ENCODE measurements at places on chromosomes 2 and 18. TPM values are rescaled to one million over a fixed set of nuclear protein-coding genes. Genes with fewer than 3 reads are reported as not detected.

DNA sequence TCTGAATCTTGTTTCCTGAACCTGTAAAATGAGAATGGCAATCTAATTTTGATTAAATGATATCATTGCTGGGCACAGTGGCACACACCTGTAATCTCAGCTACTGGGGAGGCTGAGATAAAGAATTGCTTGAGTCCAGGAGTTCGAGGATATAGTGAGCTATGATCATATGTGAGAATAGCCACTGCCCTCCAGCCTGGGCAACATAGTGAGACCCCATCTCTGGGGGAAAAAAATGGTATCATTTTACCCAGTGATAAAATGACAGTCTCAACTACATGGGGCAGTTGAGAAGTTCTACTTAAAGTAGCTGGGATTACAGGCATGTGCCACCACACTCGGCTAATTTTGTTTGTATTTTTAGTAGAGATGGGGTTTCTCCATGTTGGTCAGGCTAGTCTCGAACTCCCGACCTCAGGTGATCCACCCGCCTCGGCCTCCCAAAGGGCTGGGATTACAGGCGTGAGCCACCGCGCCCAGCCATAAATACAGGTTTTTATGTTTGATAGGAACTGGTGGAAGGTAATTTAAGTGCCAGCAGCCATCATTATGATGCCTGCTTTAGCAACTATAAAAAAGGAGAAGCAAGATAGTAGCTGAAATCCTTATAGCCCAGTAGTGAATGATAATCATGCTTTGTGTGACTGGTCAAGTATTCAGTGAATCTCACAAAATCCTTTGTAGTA lies 17.0 kb downstream of the BZW1 start:
- no peak overlapping the region for H3K27ac ChIP-seq
- H3K36me3 ChIP-seq = peaks cover 3% of the 10 kb centered on the region
- H3K27me3 ChIP-seq = no peaks in the 10 kb centered on the region
- no peak for DNase-seq

The ATOH8 gene
- 11.8 TPM for total RNA-seq

DNA sequence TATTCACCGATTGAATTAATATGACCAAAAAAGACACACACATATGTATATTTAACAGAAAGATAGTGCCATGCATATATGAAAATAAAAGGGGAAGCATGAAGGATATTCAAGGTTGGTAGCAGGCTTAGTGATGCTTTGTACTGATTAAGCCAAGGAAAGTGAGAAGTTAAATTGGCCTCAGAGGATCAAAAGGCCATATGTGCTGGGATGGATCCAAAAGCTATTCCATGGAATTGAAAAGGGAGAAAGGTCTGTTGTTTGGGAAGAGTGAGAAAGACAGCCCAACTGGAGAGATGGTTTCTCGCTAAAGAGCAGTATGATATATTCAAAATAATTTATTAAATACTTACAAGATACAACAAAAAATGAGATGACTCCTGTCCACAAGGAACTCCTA lies 65.9 kb downstream of the INSIG2 start:
- H3K36me3 ChIP-seq = no peaks in the 10 kb centered on the region
- no peaks in the 10 kb centered on the region for H3K4me1 ChIP-seq
- H3K4me3 ChIP-seq = no peak overlapping the region

The PTH2R gene
- total RNA-seq = not detected

The IL18RAP gene
- 0.89 TPM for total RNA-seq

DNA sequence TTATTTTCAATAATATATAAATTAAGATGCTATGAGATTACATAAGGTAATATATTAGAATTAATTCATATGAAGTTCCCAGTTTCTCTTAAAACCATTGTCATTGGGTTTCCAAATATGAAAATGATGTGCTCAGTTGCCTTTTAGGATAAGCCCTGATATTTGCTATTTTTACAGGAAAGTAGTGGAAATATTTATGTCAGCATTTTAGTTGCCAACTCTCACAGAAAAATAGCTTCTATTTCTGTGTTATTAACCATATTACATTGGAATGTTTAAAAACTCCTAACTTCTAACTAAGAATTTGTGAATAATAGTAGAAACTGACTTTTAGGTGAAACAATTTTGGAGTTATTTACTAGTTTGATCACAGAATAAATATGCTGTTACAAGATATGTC lies 74.0 kb downstream of the TMX3 start:
- no peaks in the 10 kb centered on the region for H3K27me3 ChIP-seq
- DNase-seq = no peak
- H3K27ac ChIP-seq = no peak overlapping the region

DNA sequence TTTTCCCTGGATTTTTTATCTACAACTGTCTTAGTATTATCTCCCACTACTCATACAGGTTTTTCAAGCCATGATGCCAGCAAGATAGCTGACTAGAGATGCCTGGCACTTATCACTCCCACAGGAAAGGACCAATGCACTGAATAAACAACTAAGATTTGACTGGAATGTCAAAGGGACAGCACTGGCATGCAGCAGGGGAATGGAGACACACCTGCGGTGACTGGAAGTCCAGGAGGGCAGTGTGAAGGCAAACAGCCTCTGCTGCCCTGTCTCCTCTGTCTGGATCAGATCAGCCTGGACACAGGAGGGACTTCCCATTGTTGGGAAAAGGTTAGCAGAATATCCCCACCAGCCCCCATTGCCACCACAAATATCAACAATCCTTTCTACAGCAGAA lies 85.1 kb downstream of the TMEM237 start:
- H3K4me3 ChIP-seq = no peak overlapping the region
- no peak for DNase-seq
- no peaks in the 10 kb centered on the region for H3K4me1 ChIP-seq

GRCh38 chr2:221529943-221530652 lies 42.0 kb downstream of the EPHA4 start:
- H3K4me1 ChIP-seq = peaks cover 50% of the 10 kb centered on the region
- no peaks in the 10 kb centered on the region for H3K27me3 ChIP-seq
- no peak for DNase-seq
- no peak overlapping the region for H3K4me3 ChIP-seq

The TWSG1 gene
- 13.3 TPM for total RNA-seq

The PPP1R1C gene
- total RNA-seq = 39.1 TPM

GRCh38 chr2:191285252-191285651 lies 40.0 kb downstream of the MYO1B start:
- H3K27me3 ChIP-seq = no peaks in the 10 kb centered on the region
- peaks cover 12% of the 10 kb centered on the region for H3K4me1 ChIP-seq
- no peak overlapping the region for H3K27ac ChIP-seq
- H3K36me3 ChIP-seq = no peaks in the 10 kb centered on the region
- no peak overlapping the region for H3K4me3 ChIP-seq
- DNase-seq = no peak

GRCh38 chr2:660029-660428 lies 17.2 kb downstream of the TMEM18 start:
- H3K27ac ChIP-seq = no peak overlapping the region
- no peak overlapping the region for H3K4me3 ChIP-seq
- H3K36me3 ChIP-seq = peaks cover 9% of the 10 kb centered on the region
- peaks cover 37% of the 10 kb centered on the region for H3K27me3 ChIP-seq

- H3K27ac ChIP-seq = no peak overlapping the region
- no peaks in the 10 kb centered on the region for H3K36me3 ChIP-seq
Observed at GRCh38 chr18:39862341-39862740, 2092.7 kb upstream of the PIK3C3 start.

DNA sequence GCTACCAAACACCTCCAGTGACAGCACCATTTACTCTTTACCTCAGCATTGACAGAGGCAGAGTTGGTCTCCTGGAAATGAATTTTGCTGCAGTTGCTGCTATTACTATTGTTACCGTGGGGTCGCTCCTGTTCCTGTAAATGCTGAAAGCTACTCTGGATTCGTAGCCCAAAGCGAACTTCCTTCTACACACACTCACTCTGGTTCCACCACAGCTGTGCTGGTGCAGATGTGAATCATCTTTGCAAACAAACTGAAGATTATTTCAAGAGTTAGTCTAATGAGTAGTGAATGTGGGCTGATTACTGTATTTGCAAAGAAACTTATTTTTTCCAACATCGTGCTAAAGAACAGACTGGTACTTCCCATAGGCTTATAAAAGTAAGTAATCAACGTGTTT lies 304.0 kb downstream of the LPIN1 start:
- H3K4me3 ChIP-seq = no peak overlapping the region
- no peaks in the 10 kb centered on the region for H3K36me3 ChIP-seq
- no peak overlapping the region for H3K27ac ChIP-seq
- DNase-seq = peak; percentile 22
- no peaks in the 10 kb centered on the region for H3K4me1 ChIP-seq

- no peaks in the 10 kb centered on the region for H3K36me3 ChIP-seq
- DNase-seq = no peak
- H3K4me1 ChIP-seq = no peaks in the 10 kb centered on the region
- H3K27ac ChIP-seq = no peak overlapping the region
- no peaks in the 10 kb centered on the region for H3K27me3 ChIP-seq
Observed at GRCh38 chr18:40524881-40525280, 1430.2 kb upstream of the PIK3C3 start.

The PLGLB1 gene
- total RNA-seq = 1.7 TPM

GRCh38 chr2:168740788-168741187 lies 61.6 kb upstream of the NOSTRIN start:
- no peak overlapping the region for H3K27ac ChIP-seq
- H3K27me3 ChIP-seq = no peaks in the 10 kb centered on the region
- no peak for DNase-seq
- H3K4me1 ChIP-seq = no peaks in the 10 kb centered on the region
- no peak overlapping the region for H3K4me3 ChIP-seq

DNA sequence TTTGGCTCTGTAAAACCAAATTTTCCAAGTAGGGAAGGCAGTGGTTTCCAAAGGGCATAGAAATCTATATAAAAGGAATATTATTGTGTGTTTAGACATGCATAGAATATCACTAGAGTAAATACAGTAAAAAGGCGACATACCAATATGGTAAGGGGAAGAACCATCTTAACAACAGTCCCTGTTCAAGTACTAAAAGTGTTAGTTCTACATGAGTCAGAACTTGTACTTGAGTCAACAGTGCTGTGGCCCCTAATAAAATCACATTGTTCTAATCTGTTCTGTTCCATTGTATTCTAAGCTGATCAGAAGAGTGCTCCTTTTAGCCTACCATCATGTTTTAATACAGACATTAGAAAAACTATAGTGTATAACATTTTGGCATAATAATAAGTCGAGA lies 36.1 kb upstream of the TNFRSF11A start:
- no peaks in the 10 kb centered on the region for H3K27me3 ChIP-seq
- H3K4me3 ChIP-seq = no peak overlapping the region
- H3K27ac ChIP-seq = no peak overlapping the region
- no peak for DNase-seq
- H3K36me3 ChIP-seq = no peaks in the 10 kb centered on the region

DNA sequence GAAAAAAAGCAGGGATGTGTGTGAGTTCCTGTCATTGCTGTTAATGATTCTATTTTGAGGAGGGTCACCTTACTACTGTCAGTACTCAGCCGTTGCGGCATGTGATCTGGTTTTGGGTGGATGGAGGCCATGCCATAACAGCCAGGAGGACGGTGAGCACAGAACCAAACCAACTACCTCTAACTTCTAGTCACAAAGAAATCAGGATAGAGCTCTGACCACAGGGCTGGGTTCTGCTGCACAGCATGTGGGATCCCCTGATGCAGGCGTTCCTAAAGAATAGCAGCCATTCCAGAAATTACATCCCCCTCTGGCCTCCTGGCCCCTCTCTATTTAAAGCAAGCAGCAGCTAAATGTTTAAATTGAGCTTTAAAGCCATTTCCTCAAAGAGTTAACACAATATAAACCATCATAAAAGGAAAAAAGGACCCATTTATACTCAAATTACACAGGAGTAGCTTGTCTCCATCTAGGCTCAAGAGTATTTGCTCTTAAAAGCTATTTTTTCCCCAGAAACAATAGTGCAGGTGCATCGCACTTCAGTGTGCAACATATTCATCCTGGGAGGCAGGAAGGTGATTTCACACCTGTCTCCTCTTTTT lies 786.4 kb downstream of the RNF144A start:
- H3K4me3 ChIP-seq = no peak overlapping the region
- no peaks in the 10 kb centered on the region for H3K4me1 ChIP-seq
- no peak overlapping the region for H3K27ac ChIP-seq
- no peaks in the 10 kb centered on the region for H3K36me3 ChIP-seq
- no peaks in the 10 kb centered on the region for H3K27me3 ChIP-seq

The TMBIM1 gene
- total RNA-seq = 100 TPM

The LTBP1 gene
- total RNA-seq = 150 TPM

DNA sequence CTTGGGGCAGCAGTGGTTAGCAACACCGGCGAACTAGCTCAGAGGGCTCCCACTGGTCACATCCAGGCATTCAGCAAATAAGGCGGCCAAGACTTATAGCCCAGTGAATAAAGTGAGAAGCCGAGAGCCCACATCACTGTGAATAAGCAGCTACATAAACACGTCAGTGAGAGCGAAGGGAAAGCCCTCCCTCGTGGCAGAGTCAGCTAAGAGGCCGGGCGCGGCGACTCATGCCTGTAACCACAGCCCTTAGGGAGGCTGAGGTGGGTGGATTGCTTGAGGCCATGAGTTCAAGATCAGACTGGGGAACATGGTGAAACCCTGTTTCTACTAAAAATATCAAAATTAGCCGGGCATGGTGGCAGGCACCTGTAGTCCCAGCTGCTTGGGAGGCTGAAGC lies 5.2 kb downstream of the D2HGDH start:
- peaks cover 9% of the 10 kb centered on the region for H3K36me3 ChIP-seq
- peaks cover 6% of the 10 kb centered on the region for H3K4me1 ChIP-seq
- no peak overlapping the region for H3K27ac ChIP-seq
- H3K27me3 ChIP-seq = no peaks in the 10 kb centered on the region
- no peak overlapping the region for H3K4me3 ChIP-seq
- DNase-seq = no peak

The PARD3B gene
- 4.6 TPM for total RNA-seq

The APOB gene
- total RNA-seq = 4.3 TPM

DNA sequence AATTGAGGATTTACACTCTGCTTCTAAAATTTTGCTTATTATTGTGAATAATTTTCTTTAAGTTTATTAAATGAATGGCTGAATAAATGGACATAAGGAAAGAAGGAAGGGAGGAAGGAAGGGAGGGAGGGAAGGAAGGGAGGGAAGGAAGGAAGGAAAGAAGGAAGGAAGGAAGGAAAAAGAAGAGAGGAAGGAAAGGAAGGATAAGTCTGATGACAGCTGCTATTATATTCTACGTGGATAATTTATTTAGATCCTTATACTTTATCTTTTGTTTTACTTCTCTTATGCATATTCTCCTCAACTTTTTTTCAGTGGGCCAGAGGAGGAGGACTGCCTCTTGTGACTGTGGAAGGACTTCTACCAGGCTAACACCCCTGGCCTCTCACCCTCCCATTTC lies 17.4 kb downstream of the CLUL1 start:
- no peak overlapping the region for H3K4me3 ChIP-seq
- DNase-seq = no peak
- no peaks in the 10 kb centered on the region for H3K27me3 ChIP-seq
- H3K27ac ChIP-seq = peak overlapping the region; percentile 91
- H3K4me1 ChIP-seq = no peaks in the 10 kb centered on the region

- no peak overlapping the region for H3K4me3 ChIP-seq
- peak overlapping the region; percentile 100 for H3K27ac ChIP-seq
- no peak for DNase-seq
- H3K4me1 ChIP-seq = no peaks in the 10 kb centered on the region
- peaks cover 10% of the 10 kb centered on the region for H3K36me3 ChIP-seq
Observed at GRCh38 chr2:70083344-70084156, 3.7 kb upstream of the PCBP1 start.

- H3K27me3 ChIP-seq = no peaks in the 10 kb centered on the region
- DNase-seq = no peak
- no peak overlapping the region for H3K27ac ChIP-seq
- H3K4me1 ChIP-seq = peaks cover 17% of the 10 kb centered on the region
- no peaks in the 10 kb centered on the region for H3K36me3 ChIP-seq
Observed at GRCh38 chr2:12164689-12165088, 418.3 kb downstream of the LPIN1 start.

Data from heart left ventricle (tissue), 16 donors.